Pancreas (tissue), 10 donors: ENCODE measurements at places on chromosomes 4 and X.

DNA sequence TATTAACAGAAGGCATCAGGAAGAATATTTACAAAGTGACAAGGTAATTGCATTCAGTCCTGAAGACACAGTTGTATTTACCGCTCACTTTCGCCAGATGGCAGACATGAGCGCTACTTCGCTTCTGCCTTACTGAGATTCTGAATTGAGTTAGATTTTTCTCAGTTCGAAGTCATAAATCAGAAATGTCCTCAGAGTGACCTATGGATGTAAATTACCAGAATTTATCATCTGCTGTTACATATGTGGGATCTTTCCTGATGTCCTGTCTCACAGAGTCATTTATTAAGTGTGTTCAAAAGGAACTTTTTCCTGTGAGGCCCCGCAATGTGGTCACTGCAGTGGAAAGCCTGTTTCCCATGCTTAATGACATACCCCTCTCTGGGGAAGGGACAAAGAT is 97.3 kb upstream of the DCLK2 start:
- peak; percentile 59 for DNase-seq

DNA sequence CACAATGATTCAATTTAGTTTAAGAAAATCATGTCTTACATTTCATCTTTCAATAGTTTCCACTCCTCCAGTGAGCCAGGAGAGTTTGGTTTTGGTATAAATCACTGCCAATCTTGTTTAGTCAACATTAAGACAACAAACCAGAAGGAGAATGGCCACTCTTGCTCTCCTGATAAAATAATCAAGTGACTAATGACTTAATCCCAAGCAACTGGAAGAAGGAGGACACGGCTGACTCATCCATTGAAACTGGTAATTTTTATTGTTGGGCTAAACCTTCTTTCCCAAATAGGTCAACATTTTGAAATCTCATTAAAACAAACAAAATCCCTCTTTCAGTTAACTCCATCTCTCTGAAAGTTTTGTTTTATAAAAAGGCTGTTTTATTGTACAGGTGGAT is 230.2 kb downstream of the CLCN4 start:
- no peak for DNase-seq

- peak; percentile 66 for DNase-seq
Measured at GRCh38 chrX:153537526-153538295, 20.3 kb downstream of the ATP2B3 start.

DNA sequence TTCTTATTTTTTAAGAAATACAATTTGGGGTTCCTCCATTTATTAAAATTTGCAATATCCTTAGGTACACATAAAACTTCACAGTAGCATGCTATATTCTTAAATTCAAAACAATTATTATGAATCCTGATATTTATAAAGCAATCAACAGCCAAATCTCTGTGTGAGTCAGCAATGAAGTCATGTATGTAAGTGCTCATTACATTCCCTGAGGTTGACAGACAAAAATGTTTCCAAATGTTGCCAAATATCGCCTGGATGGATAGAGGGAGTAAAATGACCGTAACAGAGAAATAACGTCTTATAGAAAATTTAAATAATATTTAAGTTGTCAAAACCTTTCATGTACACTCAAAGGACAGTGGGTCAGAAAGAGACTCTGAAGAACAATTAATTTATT is 220.0 kb downstream of the PCDH18 start:
- DNase-seq, result no peak

GRCh38 chr4:131632877-131633276 is 1516.2 kb upstream of the PCDH10 start:
- DNase-seq, result no peak

DNA sequence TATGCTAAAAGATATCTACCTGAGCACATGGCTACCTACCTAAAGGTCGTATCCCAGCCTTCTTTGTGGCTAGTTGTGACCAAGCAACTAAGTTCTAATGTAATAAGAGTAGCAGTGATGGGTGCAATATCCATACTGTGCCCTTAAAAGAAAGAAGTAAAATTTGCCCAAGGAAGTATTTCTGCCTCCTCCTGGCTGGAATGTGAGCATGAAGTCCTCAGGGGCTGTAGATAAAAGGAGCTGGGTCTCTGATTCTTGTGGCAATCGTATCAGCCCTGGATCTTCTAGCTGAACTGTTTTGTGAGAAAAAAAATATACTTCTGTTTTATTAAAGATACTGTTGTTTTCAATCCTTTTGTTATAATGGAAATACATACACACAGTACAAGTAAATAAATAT is 217.4 kb downstream of the GPAT3 start:
- DNase-seq, result no peak

- no peak for DNase-seq
Measured at GRCh38 chr4:126593626-126594025, 1039.1 kb upstream of the INTU start.

DNA sequence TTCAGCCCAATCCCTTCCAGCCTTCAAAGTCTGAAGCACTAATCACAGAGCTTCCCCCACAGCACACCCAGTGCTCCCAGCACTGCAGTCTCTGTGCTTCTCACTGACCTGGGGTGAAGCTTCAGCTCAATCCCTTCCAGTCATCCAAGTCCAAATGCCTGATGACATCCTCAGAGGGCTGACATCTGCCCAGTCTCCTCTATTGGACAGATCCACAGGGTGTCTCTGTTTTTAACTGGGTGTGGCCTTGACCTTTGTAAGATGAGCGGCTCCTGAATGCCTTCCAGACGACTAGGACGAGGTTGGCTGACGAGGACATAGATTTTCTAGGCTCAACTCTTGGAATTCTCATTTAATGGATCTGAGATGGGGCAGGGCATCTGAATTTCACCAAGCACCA is 7.6 kb upstream of the SLC2A9 start:
- no peak for DNase-seq

DNA sequence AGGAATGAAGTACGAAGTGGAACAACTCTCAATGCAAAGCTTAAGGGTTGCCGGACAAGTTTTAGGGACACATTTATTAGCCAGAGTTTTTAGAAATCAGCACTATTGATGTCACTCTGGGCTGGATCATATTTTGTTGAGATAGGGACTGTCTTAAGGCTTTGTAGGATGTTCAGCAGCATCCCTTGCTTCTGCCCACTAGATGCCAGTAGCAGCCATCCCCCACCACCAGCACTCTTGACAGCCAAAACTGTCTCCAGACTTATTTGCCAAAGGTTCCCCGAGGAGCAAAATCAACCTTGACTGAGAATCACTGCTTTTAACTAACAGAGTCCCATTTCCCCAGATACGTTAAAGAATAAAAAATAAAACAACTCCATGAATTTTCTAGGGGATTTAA is 1497.3 kb downstream of the STIM2 start:
- no peak for DNase-seq

- no peak for DNase-seq
Measured at GRCh38 chr4:113684534-113685091, 76.9 kb downstream of the CAMK2D start.

DNA sequence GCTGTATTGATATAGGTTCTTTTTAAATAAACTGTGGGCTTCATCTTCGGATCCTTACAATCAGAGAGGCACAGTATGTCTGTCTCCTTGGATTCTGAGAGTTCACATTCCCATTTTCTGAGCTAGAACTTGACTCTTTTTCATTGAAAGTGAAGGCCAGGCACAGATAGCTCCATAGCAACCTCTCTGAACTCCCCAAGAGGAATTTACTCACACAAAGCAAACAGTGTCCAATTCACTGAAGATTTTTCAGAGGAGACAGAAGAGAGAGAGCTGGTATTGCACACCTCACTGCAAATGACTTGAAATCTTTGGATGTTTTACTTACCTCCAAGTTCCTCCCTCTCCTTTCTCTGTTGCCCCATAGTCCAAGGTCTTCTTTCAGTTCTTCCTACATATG is 130.9 kb upstream of the CASK start:
- no peak for DNase-seq

- DNase-seq, result peak; percentile 45
Measured at GRCh38 chrX:72306851-72307645, 1.3 kb upstream of the CITED1 start.

- peak; percentile 74 for DNase-seq
Measured at GRCh38 chr4:40149960-40150385, 46.9 kb upstream of the RHOH start.

GRCh38 chrX:74536832-74537371 is 77.5 kb downstream of the RLIM start:
- no peak for DNase-seq

GRCh38 chrX:49129427-49129826 is 5.9 kb upstream of the GPKOW start:
- no peak for DNase-seq

DNA sequence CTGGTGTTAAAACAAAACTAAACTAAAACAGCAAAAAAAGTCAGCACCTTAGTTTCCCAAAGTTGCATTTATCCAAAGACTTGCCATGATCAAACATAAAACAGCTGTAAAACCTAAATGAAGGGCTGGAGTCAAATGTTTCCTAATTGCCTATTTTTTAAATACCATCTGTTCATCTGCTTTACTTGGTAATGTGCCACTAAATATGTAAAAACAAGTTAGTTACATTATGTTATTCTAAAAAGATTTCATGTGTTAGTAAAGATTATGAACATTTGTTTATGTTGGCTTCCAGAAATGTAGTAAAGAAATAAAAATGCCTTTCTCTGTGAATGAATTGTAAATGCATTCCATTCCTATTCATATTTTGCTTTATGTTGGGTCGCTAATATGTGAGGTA is 977.8 kb downstream of the FSTL5 start:
- DNase-seq, result no peak

- no peak for DNase-seq
Measured at GRCh38 chr4:181427076-181427475, 816.1 kb upstream of the TENM3 start.

DNA sequence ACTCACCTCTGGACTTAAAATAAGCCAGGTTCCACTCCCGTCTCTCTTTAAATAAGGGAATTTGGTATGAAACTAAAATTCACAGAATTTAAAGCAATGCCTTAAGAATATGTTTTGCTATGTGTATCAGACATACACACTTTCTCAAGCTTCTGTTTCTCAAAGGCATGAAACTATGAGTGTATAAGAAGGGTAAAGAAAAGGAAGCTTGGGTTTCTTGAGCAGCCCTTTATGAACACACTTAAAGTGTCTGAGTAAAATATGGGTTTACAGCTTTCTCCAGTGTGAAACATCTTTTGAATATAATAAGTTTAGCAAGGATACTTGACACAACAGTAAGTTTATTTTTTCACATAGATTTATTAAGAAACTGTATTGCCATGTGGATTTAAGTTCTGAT is 370.5 kb downstream of the TMA16 start:
- no peak for DNase-seq

DNA sequence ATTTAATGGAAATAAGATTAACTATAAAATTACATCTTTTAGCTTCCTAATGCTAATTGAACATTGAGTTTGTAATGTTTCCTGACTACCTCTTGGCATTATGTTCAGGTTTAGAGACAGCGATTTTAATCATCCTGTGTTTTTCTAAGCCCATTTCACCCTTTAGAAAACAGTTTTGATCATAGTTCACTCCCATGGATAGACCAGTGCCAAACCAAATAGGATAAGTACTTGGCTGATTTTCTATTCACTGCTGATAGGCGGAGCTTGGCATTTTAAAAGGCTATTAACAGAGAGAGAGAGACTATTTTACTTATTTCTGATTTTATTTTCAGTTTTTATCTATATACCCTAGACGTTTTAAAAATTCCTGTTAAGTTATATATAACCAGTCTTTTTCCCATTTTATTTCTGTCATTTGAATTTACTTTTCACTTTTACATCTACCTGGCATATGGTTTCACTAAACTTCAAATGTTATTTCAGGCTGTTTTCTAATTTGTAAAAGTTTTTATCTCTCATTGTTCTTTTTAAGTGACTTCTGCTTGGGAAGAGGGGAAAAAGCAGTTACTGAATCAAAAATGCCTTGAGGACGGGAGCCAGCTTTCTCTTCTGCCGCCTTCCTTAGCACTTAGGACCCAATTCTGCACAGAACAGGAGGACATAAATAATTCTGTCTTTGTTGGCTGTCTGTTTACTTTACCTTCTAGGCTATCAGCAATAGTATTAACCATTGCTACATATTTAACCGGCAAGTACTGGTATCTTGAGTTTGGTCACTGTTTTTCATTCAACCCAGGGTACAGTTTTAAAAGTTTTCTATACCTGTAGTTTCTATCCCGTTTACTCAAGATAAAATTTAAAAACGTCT is 46.4 kb downstream of the SGMS2 start:
- no peak for DNase-seq

DNA sequence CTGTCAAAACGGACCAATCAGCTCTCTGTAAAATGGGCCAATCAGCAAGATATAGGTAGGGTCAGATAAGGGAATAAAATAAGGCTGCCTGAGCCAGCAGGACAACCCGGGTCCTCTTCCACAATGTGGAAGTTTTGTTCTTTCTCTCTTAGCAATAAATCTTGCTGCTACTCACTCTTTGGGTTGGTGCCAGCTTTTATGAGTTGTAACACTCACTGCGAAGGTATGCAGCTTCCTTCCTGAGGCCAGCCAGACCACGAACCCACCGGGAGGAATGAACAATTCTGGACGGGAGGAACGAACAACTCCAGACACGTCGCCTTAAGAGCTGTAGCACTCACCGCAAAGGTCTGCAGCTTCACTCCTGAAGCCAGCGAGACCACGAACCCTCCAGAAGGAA is 287.8 kb downstream of the RAPGEF2 start:
- DNase-seq, result no peak

GRCh38 chrX:123186801-123187200 is 2.7 kb downstream of the GRIA3 start:
- no peak for DNase-seq

GRCh38 chr4:174873931-174874330 is 44.2 kb upstream of the ADAM29 start:
- DNase-seq, result no peak

DNA sequence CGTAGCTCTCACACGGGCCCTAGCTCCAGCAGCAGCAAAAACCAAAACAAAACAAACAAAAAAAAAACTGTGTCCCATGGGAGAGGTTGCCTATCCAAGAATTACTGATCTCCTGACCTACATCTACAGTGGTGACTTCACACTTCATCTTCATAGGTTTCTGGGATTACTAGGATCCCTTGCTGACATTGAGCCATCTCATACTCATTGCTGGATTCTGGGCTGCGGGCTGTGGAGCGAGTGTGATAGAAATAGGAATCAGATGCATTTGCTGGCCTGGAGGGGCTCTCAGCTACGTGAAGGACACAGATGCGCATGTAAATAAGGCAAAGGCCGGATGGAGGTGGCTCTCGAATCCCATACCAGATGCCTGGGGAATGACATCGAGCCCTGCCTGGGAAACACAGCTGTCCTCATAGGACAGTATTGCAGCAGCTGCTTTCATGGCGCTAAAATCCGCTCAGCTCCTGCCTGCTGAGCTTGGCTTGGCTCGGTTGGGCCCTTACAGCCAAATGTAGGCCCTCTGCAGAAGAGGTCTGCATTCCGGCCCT is 41.7 kb downstream of the CNGA2 start:
- DNase-seq, result no peak

DNA sequence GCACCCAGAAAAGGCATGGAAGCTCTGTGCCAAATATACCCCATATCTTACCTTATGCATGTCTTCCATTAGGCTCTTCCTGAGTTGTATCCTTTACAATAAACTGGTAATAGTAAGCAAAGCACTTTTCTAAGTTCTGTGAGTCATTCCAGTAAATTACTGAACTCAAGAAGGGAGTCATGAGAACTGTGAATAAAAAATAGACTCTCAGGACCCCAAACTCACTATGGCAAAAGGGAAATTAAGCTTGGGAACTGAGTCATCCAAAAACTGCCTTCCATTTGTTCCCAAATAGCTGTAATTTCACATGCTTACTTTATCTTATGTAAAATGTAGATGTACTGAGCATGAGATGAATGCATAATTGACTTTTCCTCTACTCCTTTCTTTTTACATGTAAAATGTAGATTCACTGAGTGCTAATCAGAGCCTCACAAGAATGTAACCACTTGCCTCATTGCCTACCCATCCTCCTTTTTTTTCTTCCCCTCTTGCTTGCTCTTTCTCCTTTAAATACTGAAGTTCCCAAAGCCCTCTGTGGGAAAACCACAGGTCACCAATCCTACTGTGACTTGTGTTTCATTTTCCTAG is 8.1 kb downstream of the TCEAL3 start:
- no peak for DNase-seq
